ENCODE measurements at places on chromosomes 6 and 20.

GRCh38 chr6:162344646-162345010, 382.9 kb downstream of the PRKN start:
- no peak for DNase-seq

DNA sequence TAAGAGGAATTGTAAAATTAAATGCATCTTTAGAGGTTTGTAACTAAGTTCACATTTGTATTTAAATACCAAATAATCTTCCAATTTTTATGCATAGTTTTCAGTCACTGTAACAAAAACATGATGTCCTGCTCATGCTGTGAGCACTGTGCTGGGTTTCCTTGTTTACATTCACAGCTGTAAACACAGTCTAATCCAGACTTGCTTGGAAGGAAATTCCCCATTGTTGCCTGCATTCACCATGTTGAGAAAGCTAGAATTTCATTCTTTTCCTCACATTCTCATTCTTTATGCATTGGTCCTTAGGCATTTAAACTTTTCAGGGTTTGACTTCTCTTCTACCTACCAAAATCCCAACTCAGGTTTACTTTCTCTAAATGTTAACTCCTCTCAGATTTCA, 242.0 kb upstream of the TBX18 start:
- DNase-seq, result no peak

DNA sequence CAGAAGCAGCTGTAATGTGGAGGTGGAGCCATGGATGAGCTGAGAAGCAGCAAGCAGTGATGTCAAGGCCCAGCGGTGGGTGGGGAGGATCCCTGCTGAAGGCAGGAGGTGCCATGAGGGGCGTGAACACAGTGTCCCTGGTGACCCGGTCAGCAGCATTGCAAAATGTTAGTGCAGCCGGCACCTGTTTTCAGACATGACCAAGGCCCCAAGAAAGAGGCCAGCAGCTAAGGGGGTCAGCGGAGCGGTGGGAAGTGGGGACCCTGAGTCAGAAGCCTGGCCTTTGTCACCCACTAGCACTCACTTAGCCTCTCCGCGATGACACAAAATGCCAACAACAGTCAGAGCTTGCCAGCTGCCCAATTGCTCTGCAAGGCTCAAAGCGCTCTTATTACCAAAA, 51.9 kb downstream of the TMEM242 start:
- DNase-seq, result no peak

- DNase-seq, result no peak
These were observed 423.5 kb downstream of the MEI4 start for GRCh38 chr6:78076371-78076770.

DNA sequence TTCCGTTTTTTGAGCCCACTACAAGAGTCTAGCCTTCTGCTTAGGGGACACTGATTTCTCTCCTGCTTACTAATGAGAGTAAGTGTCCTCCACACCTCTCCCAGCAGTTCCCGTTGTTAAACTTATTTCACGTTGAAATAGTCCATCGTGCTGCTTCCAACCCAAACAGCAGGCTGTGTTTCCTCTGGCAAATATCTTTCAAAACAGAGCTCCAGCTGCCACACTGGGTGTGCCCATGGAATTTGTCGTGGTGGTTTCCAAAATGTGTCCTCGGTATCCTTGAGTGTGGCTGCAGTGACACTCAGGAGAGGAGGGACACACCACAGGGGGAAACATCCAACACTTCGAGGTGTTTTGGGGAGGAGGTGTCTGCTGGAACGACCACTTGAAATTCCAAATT, 176.5 kb upstream of the RALGAPA2 start:
- no peak for DNase-seq

GRCh38 chr20:57092900-57093530, 173.4 kb downstream of the BMP7 start:
- DNase-seq, result no peak

DNA sequence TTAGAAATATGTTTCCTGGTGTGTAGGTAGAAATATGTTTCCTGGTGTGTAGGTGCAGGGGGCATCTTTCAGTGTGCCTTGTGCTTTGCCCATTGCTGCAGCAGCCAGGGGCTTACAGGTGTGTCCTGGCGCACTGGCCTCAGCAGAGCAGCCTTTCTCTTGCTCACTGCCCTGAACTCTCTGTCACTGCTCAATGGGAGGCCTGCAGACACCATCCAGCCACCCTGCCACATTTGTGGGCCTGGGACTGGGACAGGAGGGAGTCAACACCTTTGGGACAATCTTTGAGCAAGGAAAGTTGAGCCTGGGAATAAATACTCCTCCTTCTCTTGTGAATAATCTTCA, 62.4 kb upstream of the RBM24 start:
- DNase-seq, result no peak

GRCh38 chr20:47521059-47521808, 19.5 kb downstream of the NCOA3 start:
- no peak for DNase-seq

GRCh38 chr6:169811521-169812256, 60.3 kb downstream of the ERMARD start:
- DNase-seq, result no peak

- no peak for DNase-seq
These were observed 38.6 kb downstream of the PDYN start for GRCh38 chr20:1955217-1955616.

DNA sequence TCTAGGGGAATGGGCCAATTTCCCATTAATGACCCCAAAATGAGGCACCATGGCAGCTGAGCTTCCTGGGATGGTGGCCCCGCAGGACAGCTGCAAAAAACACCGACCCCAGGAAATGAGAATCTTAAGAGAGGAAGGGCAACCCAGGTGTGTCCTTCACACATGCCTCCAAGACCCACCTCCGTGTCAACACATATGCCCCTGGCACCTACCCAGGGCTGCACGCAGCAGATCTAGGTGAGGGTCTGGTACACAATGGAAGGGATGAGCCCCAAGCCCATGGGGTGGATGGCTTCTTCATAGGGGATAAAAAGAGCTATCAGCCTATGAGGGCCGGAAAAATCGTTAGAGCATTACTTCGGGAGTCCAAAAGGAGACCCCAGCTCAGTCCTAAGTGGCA, 9.5 kb downstream of the MTCH1 start:
- no peak for DNase-seq

- no peak for DNase-seq
These were observed 1.5 kb downstream of the ANKS1A start for GRCh38 chr6:34890533-34890925.

DNA sequence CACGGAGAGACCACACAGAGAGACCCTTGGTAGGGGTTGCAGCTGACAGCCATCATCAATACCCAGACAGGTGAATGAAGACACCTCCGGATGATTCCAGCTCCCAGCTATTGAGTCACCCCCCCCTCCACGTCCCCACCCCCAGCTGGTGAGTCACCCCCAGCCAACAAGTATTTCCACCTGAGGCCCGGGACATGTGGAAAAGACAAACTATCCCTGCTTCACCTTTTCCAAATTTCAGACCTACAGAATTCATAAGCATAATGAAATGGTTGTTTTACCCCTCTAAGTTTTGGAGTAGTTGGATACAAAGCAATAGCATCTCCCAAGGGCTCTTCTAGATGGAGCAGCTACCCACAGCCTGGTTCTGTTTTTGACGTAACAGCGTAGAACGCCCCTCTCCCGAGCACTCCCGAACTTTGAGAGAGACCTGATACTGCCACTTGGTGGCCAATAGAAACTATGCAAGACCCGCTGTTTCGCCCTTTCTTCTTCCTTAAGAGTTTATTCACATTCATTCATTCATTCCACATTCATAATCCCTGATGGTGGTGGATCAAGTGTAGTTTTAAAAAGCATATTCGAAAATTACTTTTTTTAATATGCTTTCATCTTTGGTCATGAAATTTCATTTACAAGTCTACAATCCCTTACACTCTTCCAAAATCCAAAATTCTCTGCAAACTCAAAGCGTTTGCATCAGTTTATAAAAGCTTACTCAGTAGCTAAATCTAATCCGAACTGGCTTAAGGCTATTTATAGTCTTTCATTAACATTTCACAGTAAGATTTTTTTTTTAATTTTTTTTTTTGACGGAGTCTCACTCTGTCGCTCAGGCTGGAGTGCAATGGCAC, 15.1 kb upstream of the PPP1R16B start:
- DNase-seq, result peak; percentile 8

GRCh38 chr6:56437171-56437900, 190.0 kb upstream of the COL21A1 start:
- DNase-seq, result no peak

DNA sequence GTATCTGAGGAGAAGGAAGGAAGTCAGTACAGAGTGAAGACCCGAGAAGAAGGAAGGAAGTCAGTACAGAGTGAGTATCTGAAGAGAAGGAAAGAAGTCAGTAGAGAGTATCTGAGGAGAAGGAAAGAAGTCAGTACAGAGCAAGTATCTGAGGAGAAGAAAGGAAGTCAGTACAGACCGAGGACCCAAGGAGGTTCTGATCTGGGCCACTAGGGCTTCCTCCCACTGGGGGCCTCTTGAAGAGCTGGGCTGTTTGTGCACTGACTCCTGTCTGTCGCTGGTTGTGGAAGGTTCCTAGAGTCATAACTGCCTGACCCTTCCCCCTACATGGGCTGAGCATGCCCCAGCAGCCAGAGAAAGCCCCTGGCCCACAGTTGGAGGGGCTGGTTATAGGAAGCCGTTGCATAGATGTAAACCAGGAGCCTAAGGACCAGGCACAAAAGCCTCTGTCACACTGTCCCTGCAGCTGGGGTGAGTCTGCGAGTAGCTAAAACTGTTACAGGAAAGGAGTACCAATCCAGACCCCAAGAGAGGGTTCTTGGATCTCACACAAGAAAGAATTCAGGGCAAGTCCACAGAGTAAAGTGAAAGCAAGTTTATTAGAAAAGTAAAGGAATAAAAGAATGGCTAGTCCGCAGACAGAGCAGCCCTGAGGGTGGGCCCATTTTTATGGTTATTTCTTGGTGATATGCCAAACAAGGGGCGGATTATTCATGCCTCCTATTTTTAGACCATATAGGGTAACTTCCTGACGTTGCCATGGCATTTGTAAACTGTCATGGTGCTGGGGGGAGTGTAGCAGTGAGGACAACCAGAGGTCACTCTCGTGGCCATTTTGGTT, 395.9 kb downstream of the PREX1 start:
- DNase-seq, result no peak

DNA sequence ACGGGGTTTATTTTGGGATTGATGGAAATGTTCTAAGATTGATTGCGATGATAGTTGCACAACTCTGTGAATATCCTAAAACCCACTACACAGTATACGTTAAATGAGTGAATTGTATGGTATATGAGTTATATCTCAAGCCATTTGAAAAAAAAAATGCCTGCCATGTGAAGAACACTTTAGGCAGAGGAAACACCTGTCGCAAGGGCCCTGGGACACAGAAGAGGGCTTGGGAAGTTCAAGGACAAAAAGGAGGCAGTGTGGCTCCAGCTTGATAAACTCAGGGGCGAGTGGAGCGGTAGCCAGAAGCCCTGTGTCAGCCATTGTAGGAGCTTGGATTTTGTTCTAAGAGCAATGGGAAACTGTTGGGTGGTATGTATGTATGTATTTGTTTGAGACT, 37.0 kb downstream of the CEP250 start:
- no peak for DNase-seq

DNA sequence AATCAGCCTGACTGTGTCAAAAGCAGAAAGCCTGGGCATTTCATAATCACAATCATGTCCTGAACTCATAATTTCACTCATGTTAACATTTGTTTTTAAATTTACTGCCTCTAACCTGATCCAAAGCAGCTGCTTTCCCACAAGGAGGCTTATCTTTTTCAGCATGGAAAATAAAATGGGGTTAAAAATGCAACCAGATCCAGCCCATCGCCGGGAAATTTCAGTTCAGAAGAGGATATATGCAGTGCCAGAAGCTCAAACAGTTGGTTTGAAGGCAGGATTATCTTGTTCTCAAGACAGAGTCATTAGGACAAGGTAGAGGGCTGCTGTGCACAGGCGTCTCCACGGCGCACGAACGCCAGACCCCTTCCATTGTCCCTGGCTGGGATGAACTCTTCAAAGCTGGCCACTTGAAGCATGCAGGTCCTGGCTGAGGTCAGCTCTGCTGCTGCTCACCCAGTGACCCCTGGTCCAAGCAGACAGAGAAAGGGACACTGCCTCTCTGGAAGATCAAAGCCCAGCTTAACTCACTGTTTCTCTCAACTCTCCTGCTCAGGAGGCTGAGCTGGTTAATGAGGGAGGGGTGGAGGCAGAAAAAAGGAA, 191.1 kb upstream of the HEY2 start:
- DNase-seq, result no peak

DNA sequence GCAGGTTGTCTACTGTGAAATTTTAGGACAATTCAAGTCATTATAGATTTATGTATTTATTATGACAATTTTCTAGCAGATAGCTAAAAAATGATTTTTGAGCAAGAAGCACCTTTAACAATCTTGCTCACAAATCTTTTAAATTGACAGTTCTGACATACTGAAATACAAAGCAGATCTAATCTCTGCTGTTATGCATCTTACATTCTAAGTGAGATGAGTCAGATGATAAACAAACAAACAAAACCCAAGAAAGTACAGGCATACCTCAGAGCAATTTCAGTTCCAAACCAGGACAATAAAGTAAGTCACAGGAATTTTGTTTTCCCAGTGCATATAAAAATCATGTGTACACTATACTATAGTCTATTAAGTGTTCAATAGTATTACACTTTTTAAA, 430.7 kb upstream of the PTCHD4 start:
- DNase-seq, result no peak

- no peak for DNase-seq
These were observed 93.2 kb upstream of the AKIRIN2 start for GRCh38 chr6:87794922-87795885.

- no peak for DNase-seq
These were observed 72.4 kb upstream of the NXT1 start for GRCh38 chr20:23278172-23278571.

GRCh38 chr6:93105017-93105416, 314.3 kb downstream of the EPHA7 start:
- no peak for DNase-seq

DNA sequence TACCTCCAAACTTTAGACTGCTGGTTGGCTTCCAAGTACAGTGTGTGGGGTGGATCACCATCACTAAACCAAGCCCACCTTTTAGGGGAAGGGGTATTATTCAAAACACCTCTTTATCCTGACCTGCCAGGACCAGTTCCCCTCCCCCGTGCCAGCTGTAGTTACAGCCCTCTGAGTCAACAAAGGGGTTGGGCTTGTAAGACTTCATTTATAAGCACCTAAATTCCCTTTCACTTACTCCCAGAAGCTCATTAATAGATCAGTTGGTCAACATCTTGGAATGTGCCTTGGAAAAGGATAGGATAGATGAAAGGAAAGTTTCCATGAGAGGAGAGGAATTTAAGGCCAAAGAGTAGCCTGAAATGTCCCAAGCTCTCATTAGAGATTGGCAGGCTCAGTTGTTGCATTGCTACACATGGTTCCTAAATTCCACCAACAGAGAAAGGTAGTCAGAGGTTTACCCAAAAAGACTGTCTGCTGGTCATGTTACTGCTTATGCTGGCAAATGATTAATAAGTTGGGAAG, 59.2 kb downstream of the TNFAIP3 start:
- DNase-seq, result no peak

GRCh38 chr6:47405273-47405672, 72.3 kb upstream of the CD2AP start:
- DNase-seq, result no peak
